ENCODE measurements at places on chromosomes 11 and 22. TPM values are rescaled to one million over a fixed set of nuclear protein-coding genes. Genes with fewer than 3 reads are reported as not detected.

The RAB3IL1 gene
- not detected for total RNA-seq

The KRTAP5-9 gene
- 0.19 TPM for total RNA-seq

The HTR3A gene
- total RNA-seq, result not detected

The CARD18 gene
- total RNA-seq, result not detected

The SLC37A2 gene
- total RNA-seq, result 0.60 TPM

The NAALAD2 gene
- total RNA-seq, result not detected

The RNH1 gene
- 99.5 TPM for total RNA-seq

The ELF5 gene
- total RNA-seq, result not detected

The OAF gene
- total RNA-seq, result 1.7 TPM

Measured in activated CD4-positive, alpha-beta T cell treated with anti-CD3 and anti-CD28 coated beads, Interleukin-2, amount 10 ng/mL, durations not matched to agents 7 days and 5 days (primary cell).